Purkinje cell (primary cell): ENCODE measurements at places on chromosomes 6 and 20. TPM values are rescaled to one million over a fixed set of nuclear protein-coding genes. Genes with fewer than 3 reads are reported as not detected.

The CRNKL1 gene
- 10.0 and 19.4 TPM in 2 replicates for polyA plus RNA-seq

The XKR7 gene
- 0.04 and 0.35 TPM in 2 replicates for polyA plus RNA-seq

The CRISP3 gene
- polyA plus RNA-seq = not detected in 2 replicates

The PTK7 gene
- polyA plus RNA-seq = not detected in 2 replicates

The LY6G6F gene
- polyA plus RNA-seq = not detected in 2 replicates

The CDK19 gene
- 5.1 and 10.1 TPM in 2 replicates for polyA plus RNA-seq

The ABHD16B gene
- not detected in 2 replicates for polyA plus RNA-seq

The CRIP3 gene
- polyA plus RNA-seq = 1.6 and 2.4 TPM in 2 replicates

The MED23 gene
- polyA plus RNA-seq = 11.3 and 13.9 TPM in 2 replicates

The BPIFA2 gene
- not detected in 2 replicates for polyA plus RNA-seq

The OR2J3 gene
- polyA plus RNA-seq = not detected in 2 replicates

The VIP gene
- not detected in 2 replicates for polyA plus RNA-seq

The PRDM13 gene
- polyA plus RNA-seq = not detected in 2 replicates

The CYP24A1 gene
- polyA plus RNA-seq = 0.50 TPM in 1 of 2 replicates, not detected in the other

The TRIM15 gene
- not detected in 2 replicates for polyA plus RNA-seq

The LGSN gene
- polyA plus RNA-seq = 0.65 TPM in 1 of 2 replicates, not detected in the other

The SNAP25 gene
- polyA plus RNA-seq = 640 and 1,248 TPM in 2 replicates

The BPIFA1 gene
- not detected in 2 replicates for polyA plus RNA-seq

The KCNK15 gene
- polyA plus RNA-seq = 0.58 and 2.7 TPM in 2 replicates

The TCF21 gene
- not detected in 2 replicates for polyA plus RNA-seq

The CCM2L gene
- polyA plus RNA-seq = 0.13 TPM in 1 of 2 replicates, not detected in the other

The ARMH2 gene
- polyA plus RNA-seq = not detected in 2 replicates

The KHDC1L gene
- polyA plus RNA-seq = 1.8 TPM in 1 of 2 replicates, not detected in the other

The GPX5 gene
- not detected in 2 replicates for polyA plus RNA-seq

The OPRM1 gene
- polyA plus RNA-seq = 2.8 TPM in 1 of 2 replicates, not detected in the other

The IP6K3 gene
- polyA plus RNA-seq = 0.09 and 2.7 TPM in 2 replicates

The CNR1 gene
- 25.1 and 28.2 TPM in 2 replicates for polyA plus RNA-seq

The GPLD1 gene
- polyA plus RNA-seq = 5.4 and 6.0 TPM in 2 replicates

The ADGRG6 gene
- 0.09 TPM in 1 of 2 replicates, not detected in the other for polyA plus RNA-seq

The POPDC3 gene
- 13.0 and 13.5 TPM in 2 replicates for polyA plus RNA-seq

The CCHCR1 gene
- 0.52 and 1.4 TPM in 2 replicates for polyA plus RNA-seq

The FUCA2 gene
- 33.7 and 40.3 TPM in 2 replicates for polyA plus RNA-seq

The DACT2 gene
- polyA plus RNA-seq = not detected in 2 replicates

The ZBTB46 gene
- polyA plus RNA-seq = 2.8 and 6.3 TPM in 2 replicates

The OR12D3 gene
- polyA plus RNA-seq = not detected in 2 replicates

The DBNDD2 gene
- 608 and 690 TPM in 2 replicates for polyA plus RNA-seq

The KCNK16 gene
- polyA plus RNA-seq = not detected in 2 replicates

The CYP39A1 gene
- polyA plus RNA-seq = 20.5 and 22.6 TPM in 2 replicates

The HLA-B gene
- 164 and 256 TPM in 2 replicates for polyA plus RNA-seq

The ASIP gene
- polyA plus RNA-seq = not detected in 2 replicates

The ITPR3 gene
- 0.03 TPM in 1 of 2 replicates, not detected in the other for polyA plus RNA-seq

The VWA7 gene
- polyA plus RNA-seq = 3.1 TPM in 1 of 2 replicates, not detected in the other

The CTCFL gene
- 0.63 TPM in 1 of 2 replicates, not detected in the other for polyA plus RNA-seq

The FOXC1 gene
- polyA plus RNA-seq = 0.11 TPM in 1 of 2 replicates, not detected in the other

The MCM3 gene
- 11.9 and 15.0 TPM in 2 replicates for polyA plus RNA-seq

The F13A1 gene
- polyA plus RNA-seq = 1.3 and 6.2 TPM in 2 replicates
